ENCODE measurements at places on chromosomes 16 and 17.

GRCh38 chr17:81436294-81436849 lies 41.1 kb downstream of the BAHCC1 start:
- no peak for DNase-seq

- no peak for DNase-seq
These were observed 116.0 kb upstream of the GOT2 start for GRCh38 chr16:58850019-58850677.

GRCh38 chr16:80743772-80744171 lies 60.6 kb downstream of the CDYL2 start:
- DNase-seq, result no peak

DNA sequence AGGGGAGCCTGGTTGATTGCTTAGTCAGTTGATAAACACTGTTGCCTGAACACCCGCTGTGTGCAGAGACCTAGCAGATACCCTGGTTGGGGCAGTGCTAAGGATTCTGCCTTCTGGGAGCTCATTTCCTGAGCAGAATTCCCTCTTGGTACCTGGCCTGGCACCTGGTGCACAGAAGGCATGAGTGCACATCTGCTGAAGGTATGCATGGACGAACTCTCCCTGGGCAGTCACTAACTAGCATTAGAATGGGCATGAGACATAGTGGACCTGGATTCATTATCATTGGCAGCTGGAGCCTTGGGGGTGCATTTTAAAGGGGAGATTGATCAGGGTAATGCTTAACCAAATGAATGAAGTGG lies 13.1 kb downstream of the ADCY7 start:
- no peak for DNase-seq

GRCh38 chr16:58628845-58629732 lies 537 bp downstream of the CNOT1 start:
- peak; percentile 72 for DNase-seq

GRCh38 chr17:3974138-3974687 lies 10.0 kb upstream of the ATP2A3 start:
- peak; percentile 95 for DNase-seq

- DNase-seq, result no peak
These were observed 10.0 kb downstream of the LITAFD start for GRCh38 chr16:8892101-8892575.

GRCh38 chr17:81020767-81021497 lies 14.0 kb upstream of the BAIAP2 start:
- peak; percentile 76 for DNase-seq

- DNase-seq, result no peak
These were observed 21.4 kb downstream of the TOM1L2 start for GRCh38 chr17:17950806-17951205.

- DNase-seq, result peak; percentile 98
These were observed 2.7 kb upstream of the SPG7 start for GRCh38 chr16:89505204-89506112.

DNA sequence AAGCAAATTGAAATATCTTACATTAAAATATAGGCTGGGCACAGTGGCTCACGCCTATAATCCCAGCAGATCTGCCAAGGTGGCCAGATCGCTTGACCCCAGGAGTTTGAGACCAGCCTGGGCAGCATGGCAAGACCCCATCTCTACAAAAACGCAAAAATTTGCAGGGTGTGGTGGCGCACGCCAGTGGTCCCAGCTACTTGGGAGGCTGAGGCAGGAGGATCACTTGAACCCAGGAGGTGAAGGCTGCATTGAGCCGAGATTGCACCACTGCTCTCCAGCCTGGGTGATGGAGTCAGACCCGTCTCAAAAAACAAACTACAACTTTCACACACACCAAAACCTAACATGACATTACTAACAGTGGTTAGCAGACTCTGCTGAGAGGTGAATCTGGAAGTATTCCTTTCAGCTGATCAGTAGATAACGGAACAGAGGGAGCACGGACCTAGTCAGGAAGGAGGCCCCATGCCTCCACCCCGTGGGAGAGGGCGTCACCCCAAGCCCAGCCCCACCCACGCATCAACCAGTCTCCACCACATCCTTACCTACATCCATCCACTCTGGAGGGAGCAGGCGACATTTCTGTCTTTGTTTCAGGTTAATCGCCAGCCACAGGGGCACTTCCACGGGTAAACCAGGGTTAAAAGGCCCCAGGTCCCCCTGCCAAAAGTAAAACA lies 1.7 kb downstream of the GINS2 start:
- DNase-seq, result peak; percentile 43

DNA sequence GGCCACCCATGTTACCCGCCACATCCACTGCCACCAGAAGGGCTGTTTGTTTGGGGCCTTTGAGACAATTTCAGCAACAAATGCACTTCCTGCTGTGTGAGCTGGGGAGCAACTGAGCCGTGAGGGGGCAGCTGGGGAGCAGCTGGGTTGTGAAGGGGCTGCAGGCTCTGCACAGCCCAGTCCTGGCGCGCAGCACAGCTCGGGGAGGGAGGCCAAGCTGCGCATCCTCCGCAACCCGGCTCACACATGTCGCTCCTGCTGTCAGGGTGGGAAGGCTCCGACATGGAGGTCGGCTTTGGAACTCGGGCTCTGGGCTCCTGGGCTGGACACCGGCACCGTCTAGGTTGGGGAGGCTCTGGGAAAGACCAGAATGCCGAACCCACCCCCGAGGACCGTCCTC lies 53.6 kb downstream of the CBFA2T3 start:
- no peak for DNase-seq

DNA sequence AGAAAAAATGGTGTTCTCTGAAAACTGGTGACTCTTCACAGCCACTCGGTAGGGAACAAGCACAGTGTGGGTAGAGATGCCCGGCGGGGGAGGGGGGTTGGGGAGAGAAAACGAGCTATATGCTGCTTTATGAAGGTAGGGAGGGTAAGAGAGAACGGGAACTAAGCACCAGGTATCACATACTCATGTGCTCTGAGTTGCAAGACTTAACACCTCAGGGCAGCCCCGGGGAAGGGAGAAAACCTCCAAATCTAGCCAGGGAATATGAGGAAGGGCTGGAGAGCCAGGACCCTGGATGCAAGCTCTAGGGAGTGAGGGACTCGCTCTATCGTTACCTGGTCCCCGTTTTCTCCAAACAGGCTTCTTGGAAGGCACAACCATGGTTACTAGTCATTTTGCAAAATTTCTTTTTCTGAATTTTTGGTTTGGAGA lies 35.3 kb downstream of the HIC1 start:
- DNase-seq, result no peak

GRCh38 chr16:54554581-54554980 lies 268.0 kb upstream of the IRX3 start:
- no peak for DNase-seq

DNA sequence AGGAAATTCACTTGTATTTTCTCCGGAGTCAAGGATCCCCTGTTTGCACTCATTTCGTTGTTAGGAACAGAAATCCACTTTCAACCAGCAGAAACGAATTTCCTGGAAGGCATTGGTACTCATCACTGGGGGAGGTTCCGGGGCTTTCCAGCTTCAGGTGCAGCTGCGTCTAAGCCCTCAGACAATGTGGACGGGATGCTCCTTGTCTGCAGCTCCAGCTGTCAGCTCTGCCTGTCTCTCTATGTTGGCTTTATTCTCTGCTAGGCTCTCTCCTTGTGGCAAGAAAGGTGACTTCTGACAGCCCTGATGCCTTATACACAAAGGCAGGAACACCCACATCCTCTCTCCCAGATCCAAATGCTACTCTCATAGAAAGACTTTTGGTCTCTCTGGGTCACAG lies 183.9 kb upstream of the HSBP1 start:
- no peak for DNase-seq

GRCh38 chr16:88700636-88701482 lies 5.3 kb downstream of the RNF166 start:
- peak; percentile 97 for DNase-seq

DNA sequence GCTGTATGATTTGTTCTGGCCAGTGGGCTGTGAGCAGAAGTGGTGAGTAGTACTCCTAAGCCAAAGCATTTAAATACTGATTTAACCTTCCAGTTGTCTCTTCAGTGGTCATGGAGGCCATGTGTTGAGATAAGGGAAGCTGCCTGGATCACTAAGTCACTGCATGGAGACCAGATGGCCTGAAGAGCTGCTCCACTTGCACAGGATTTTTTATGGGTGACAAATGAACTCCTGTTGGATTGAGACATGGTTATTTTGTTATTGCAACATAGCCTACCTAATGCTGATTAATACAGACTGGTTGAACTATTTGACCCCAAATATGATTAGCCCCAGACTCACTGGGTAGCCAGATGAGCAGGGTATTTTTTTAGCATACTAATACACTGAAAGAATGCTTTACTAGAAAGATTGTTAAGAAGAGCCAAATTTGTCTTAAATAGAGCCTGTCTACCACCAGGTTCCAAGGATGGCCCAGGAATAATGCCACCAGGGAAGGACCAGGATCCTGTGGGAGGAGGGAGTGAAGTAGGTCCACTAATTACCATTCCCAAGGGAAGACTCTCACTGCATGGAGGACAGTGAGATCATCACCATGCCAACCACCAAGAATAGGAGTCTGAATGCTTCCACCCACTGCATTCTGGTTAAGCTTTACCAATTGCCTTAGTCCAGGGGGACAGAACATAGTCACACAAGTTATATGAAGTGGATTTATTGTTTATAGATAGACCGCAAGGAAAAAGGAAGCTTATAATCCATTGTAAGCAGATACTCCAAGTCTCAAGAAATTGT lies 187.4 kb upstream of the IRX6 start:
- DNase-seq, result no peak

DNA sequence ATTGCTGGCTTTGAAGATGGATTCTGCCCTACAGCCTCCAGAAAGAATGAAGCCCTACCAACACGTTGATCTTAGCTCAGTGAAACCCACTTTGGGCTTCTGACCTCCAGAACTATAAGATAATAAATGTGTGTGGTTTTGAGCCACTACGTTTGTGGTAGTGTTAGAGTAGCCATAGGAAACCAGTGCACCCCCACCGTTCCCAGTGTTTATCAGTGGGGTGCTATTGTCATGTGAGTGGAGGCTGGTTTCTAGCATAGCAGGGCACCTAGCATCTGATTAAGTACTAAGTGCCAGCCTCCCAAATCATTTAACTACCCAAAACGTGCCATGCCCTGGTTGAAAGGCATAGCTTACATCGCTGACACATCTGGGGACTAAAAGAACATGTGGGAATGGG lies 423.9 kb downstream of the UTP18 start:
- DNase-seq, result no peak

GRCh38 chr16:74281300-74281699 lies 15.3 kb upstream of the PSMD7 start:
- DNase-seq, result no peak

DNA sequence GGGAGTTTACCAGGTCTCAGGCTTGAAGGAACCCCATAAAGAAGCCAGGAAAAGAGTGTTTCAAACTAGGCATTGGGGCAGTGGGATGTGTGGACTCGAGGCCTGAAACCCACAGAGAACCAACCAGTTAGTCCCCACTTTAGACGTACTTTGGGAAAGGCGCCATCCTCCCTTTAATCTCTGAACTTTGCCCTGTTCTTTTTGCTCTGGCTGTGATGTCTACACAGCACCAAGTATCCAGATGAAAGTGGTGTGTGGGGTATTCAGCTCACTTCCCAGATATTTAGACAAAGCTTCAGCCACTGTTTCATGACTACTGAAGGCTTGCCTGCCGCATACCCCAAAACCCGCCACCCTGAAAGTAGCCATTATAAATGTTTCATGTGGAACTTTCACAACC lies 116.9 kb upstream of the IRX5 start:
- DNase-seq, result no peak

DNA sequence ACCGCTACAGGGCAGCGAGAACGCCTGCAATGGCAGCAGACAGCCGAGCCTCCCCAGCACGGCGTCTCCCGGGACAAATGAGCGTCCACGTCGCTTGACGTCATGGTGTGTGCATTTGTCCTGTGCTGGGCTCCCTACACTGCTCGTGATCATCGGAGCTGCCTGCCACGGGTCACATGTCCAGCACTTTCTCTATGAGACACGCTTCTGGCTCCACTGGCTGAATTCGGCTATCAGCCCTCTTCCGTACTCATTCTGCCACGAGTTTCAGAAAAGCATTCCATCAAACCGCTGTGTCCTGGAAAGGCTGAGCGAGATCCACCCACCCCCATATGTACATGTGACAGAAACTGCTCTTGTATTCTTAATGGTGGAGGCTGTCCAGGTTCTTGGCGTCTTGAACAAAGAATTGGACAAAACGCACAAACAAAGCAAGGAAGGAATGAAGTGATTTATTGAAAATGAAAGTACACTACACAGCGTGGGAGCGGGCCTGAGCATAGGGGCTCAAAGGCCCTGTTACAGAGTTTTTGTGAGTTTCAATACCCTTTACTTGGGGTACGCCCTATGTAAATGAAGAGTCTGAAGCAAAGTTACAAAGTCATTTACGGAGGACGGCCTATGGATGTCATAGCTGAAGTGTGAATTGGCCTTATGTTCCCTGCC lies 28.5 kb upstream of the SHCBP1 start:
- no peak for DNase-seq

DNA sequence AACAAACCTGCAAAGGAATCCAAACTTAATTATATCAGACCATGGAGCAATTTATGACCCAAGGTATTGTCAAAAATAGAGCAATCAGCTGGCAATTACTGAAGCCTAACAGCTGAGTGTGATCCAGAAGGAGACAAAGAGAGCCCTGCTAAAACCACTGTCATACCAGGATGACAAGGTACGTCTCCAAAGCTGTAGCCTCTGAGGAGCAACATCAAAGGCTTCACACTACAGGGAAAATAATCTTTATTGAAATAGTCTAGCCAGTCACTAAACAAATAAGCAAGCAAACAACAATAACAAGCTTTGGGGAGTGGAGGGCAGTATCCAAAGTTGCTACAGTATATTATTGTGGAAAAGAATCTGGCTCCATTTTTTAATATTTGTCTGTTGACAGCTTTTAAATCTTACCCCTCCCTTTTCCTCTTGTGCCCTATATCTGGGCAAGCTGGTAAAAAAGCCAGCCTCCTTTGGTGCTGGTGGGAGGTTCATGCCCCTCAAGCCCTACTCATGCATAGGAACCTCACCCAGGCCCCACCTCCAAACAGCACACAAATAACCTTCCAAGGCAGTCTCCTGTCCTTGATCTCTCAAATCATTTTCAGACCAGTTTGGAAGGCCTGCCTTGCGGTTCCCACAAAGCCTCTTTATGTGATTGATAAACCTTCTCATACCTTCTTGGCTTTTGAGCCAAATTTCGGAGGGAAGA lies 73.7 kb downstream of the ITFG1 start:
- DNase-seq, result no peak

DNA sequence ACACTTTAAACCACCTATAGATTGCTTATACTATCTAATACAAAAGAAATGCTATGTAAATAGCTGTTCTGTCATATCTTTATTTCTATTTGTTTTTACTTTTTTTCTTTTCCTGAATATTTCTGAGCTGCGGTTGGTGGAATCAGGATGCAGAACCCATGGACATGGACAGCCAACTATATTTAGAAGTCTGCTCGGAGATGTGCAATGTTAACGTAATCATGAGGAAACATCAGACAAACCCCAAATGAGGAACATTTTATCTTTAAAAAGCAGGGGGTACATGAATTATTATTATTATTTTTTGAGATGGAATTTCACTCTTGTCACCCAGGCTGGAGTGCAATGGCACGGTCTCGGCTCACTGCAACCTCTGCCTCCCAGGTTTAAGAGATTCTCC lies 31.4 kb upstream of the GHDC start:
- no peak for DNase-seq

GRCh38 chr17:75365009-75365930 lies 40.2 kb downstream of the GRB2 start:
- no peak for DNase-seq

Data from hematopoietic multipotent progenitor cell treated with erythropoietin and hydrocortisone succinate and interleukin-3 and kit ligand, for 6 days (in vitro differentiated cells).